ENCODE measurements at places on chromosomes 4 and X.

DNA sequence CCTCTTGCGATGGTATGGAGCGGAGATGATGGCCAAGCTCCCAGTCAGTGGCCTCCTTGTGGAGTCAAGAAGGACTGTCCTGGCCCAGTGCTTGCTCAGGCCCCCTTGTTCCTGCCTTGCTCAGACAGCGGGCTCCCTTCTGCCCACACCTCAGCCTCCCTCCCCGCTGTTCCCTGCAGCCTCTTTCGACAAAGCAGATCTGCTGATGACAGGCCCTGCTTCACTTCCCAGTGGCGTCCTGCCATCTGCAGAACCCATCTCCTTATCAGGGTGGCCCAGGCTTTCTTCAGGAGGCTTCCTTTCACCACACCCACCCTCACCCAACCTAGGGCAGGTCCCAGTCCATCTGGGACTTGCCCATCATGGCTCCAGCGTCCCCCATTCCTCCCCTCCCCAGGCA, 80.0 kb downstream of the CLDN34 start:
- DNase-seq = peak; percentile 27

- no peak for DNase-seq
These were observed 389.2 kb downstream of the IQCM start for GRCh38 chr4:149426461-149426860.

DNA sequence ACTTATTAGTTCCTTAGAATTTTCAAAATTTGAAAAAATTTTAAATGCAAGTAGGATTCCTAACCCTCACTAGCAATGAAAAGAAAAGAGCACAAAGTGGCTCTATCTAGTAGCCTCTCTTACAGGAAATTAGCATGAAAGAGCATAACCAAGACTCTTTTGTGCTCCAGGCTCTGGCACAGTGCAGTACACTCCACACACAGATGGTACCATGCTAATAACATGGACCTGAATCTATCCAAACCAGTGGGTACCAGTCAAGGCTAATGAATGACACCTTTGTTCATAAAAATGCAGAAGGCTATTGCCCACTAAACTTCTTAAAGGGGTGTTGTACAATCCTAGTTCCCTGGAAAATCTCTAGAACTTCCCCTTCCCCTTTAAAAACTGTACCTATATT, 119.0 kb downstream of the MANBA start:
- no peak for DNase-seq

GRCh38 chr4:5368426-5368825, 317.1 kb downstream of the STK32B start:
- DNase-seq = no peak

DNA sequence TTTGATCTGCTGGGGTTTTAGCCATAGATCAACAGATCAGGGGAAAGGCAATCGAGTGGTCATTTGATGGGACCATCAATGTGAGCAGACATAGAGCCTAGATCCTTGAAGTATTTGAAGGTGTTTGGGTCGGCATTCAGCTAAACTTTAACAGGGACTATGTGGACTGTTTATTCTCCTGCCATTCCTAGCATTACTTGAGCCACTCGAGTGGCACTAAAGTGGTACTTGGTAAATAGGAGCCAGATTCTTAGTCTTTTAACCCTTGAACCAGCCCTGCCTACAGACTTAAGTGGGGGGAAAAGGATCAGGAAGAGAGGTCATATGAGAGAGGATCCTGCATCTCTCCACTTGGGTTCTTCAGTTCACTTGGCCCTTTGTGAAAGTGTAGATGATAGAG, 3.8 kb downstream of the MSN start:
- no peak for DNase-seq

- DNase-seq = no peak
These were observed 15.6 kb downstream of the GTPBP6 start for GRCh38 chrX:302975-303374.

DNA sequence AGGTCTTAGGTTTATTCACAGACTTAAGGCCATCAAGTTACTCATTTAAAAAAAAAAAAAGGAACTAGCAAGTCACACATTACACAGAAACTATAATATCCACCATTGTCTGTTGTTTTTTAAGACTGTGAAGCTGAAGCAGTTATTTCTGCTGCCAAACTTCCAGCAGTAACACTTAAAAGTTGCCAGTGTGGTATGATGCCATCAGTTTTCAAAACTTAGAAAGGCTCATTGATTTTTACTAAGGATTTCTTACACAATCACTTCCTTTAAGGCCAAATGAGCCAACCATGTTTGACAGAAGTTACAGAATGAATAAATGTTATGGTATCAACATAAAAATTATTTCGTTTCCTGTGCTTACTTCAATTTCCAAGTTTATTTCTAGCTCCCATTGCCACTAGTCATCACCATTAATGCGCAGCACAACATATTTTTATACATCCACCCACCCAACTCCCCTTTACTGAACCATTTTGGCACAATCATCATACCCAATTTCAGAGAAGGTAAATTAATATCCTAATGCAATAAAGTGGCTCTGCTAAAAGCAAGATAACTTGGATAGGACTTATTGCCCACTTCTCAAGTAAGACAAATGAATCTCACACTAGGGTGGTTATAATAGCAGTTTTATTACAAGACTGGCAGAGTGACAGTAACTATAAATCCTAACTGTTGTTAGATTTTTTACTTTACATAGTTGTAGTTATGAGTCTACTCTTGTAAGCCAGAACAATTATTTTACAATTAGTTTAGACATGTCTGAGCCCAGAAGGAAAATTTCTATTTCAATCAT, 13.1 kb downstream of the PDGFC start:
- DNase-seq = no peak

DNA sequence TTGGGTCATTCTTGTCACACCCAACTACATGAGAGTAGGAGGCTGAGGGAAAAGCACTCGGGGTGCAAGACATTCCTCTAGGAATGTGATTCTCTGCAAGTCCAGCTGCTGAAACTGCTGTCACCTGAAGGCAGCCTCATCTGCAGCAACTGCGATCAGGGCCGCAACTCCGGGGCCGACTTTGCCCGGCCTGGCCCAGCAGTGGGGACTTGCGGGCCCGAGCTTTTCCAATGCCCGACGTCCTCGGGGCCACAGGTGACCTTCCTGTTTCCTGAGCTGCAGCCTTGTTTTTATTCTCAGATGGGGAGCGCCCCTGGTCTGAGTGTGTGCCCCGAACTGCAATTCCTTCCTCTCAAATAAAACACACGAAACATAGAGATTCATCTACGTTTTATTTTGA, 104.7 kb upstream of the NKX1-1 start:
- DNase-seq = no peak

DNA sequence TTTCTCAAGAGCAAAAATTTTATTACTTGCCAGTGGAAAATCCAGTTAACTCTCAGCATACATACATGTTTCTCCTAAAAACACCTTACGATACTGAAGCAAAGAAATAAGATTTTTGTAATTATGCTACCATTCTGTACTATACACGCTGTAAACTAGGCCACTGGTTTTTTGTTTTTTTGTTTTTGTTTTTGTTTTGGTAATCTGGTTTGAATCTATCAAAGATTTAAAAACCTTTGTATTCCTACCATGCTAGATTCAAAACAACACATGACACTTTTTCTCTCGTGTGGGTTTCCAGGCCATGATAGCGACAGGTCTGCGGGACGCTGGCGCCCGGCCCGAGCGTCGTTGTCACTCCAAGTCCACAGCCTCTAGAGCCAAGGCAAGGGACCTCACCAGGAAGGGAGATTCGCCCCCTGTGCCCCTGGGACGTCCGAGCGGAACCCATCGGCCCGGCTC, 723 bp downstream of the TMEM192 start:
- DNase-seq = no peak

DNA sequence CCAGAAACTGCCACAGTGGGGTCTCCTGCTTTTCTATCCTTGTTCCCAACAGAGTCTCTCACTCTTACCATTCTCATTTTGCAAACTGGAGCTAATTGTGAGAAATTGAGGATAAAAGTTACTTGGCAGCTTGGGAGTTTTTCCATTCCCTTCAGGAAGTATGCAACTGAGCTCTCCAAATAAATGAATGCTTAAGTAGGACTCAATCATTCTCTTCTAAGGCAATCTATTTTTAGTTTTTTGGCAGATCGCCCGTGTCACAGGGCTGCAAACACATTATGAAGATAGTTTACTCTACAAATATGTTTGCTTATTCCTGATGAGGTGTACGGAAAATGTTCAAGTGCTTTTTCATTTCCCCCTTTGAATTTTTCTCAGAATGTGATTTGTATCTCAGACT, 5.3 kb downstream of the ASB11 start:
- peak; percentile 28 for DNase-seq

- no peak for DNase-seq
These were observed 28.6 kb downstream of the NUDT10 start for GRCh38 chrX:51361251-51361650.

- DNase-seq = no peak
These were observed 528.4 kb downstream of the PPARGC1A start for GRCh38 chr4:23361453-23361852.

DNA sequence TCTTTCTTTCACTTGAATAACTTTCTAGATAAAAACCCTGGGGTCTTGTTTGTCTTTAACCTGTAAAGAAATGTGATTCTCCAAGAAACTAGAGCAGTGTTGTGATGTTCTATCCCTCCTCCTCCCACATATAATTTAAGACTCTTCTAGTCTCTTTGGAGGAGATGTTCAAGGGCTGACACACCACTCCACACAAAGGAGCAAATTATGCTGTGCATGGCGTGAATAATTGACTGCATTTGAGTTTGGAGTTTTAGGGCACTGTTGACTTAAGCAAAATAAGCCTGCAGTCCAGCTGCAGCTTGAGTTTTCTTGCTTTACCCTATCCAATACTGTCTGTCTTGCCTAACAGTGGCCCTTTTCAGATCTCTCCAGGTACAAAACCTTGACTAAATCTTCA, 119.7 kb downstream of the CHRDL1 start:
- DNase-seq = no peak

Data from OCI-M1 (cell line).